GM12865 (cell line): ENCODE measurements at places on chromosomes 7 and 10.
A peak's percentile ranks its signal among the peaks of the same experiment; 100 is the strongest.

- no peak for DNase-seq
Observed at GRCh38 chr10:9301148-9301547, 1246.7 kb downstream of the GATA3 start.

DNA sequence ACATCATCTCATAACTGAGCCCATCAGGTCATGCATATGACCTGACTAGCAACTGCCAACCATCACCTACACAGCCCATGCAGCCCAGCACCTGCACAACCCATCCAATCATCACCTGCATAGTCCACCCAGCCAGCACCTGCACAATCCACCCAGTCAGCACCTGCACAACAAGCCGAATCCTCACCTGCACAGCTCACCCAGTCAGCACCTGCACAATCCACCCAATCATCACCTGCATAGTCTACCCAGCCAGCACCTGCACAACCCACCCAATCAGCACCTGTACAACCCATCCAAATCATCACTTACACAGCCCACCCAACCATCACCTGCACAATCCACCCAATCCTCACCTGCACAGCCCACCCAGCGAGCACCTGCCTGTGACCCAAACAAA is 33.4 kb upstream of the WDFY4 start:
- no peak for DNase-seq

DNA sequence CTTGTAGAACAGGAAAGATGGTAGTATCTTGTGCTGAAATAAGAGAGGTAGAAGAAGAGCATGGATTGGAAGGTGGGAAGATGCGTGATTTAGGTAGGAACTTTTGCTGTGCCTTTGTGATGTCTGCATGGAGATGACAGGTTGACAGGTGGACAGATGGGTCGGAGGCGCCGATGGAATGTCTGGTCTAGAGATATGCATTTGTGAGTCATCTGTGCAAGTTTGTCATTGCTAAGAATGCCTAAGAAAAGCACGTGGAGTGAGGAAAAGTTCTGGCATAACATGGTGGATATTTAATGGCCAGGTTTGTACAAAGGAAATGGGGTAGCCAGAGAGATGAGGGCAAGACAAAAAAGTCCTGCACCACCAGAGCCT is 76.0 kb upstream of the ARMC3 start:
- no peak for DNase-seq

GRCh38 chr10:12419262-12419847 is 70.0 kb downstream of the CAMK1D start:
- peak; percentile 26 for DNase-seq

GRCh38 chr10:102243309-102243708 is 2.0 kb upstream of the PITX3 start:
- DNase-seq = no peak

GRCh38 chr10:50447691-50448090 is 176.1 kb downstream of the SGMS1 start:
- DNase-seq = no peak

GRCh38 chr7:78083476-78084120 is 285.0 kb downstream of the PHTF2 start:
- no peak for DNase-seq

DNA sequence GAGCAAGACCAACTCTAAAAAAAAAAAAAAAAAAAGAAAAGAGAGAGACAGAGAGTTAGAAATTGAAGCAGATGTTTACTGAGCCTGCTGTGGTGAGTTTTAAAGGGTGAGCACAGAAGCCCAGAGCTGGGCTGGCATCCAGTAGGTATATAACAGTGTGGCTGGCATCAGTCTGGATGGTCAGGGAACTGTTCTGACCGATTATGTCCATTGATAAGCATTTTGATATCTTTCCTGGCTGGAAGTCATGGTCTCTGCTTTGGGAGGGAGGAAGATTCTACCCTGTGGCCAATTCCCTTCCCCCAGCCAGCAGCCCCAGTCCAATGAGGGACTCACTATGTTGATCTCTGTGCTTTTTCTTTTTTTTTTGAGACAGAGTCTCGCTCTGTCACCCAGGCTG is 65.2 kb upstream of the PODXL start:
- no peak for DNase-seq

- no peak for DNase-seq
Observed at GRCh38 chr10:7533657-7534479, 123.0 kb upstream of the SFMBT2 start.

DNA sequence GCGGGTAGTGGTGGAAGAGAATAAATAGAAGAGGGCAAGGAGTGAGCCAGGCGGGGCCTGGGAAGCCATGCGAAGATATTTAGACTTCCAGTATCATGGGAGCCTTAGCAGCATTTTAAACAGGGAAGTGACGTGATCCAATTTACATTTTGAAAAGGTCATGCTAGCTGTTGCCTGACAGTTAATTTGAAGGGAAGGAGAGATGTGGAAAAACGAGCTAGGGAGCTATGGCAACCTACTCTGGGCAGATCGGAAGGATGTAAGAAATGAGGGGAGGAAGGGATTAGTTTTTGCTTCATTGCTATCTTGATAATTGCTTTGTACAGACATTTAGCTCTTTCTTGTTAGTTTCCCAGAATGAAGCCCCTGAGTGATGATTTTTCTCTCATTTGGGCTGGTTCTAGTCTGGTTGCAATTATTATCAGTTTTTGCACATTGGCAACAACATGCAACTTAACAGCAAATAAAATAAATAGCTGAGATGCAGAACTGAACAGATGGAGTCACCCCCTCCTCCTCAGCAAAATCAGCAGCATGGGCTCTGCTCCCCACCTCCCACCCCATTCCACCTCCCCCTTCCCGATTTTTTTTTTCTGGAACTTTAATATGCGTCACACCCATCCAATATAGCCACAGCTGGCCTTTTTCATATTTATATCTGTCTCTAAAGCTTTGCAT is 13.0 kb upstream of the CALU start:
- DNase-seq = no peak

- peak; percentile 47 for DNase-seq
Observed at GRCh38 chr7:142881586-142882337, 3.8 kb downstream of the TRPV6 start.

DNA sequence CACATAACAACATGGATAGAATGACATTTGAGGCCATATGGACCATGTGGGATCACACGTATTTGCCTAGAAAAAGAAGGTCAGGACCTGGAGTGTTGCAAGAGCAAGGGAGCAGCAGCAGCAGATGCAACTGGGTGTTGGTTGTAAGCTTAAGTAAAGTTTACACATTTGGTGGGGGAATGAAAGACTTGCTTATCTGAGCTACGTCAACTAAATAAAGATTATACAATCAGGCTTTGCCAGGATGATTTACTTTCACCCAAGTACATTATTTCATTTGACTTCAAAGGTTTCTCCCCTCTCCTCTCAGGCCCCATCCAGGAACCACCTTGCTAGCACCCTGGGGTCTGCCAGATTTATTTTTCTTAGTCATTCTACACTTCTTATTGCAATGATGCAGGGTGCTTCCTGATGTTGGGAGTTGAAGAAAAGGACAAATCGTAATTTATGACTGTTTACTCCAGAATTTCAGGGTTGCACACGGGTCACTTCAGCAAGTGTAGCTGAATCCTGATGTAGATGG is 591.9 kb upstream of the IGFBP3 start:
- no peak for DNase-seq

DNA sequence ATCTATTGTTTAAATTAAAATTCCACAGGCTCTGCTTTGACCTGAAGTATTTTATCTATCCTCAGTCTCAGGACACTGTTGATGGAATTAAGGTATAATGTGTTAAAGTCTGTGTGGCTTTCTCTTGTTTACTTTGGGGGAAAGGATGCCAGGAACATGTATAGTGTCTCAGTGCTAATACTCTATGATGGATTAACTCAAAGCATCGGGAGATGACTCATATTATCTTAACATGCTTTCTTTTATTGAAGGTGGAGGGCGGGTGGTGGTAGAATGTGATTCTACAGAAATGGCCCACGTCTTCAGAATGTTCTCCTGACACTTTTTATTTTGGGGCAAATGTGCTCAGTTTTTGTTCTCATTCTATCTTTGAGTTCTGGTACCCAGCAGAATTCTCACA is 189.0 kb downstream of the ANKRD30A start:
- no peak for DNase-seq
